ENCODE measurements at places on chromosomes 2 and 18.

GRCh38 chr2:151091583-151091982, 170.1 kb downstream of the RBM43 start:
- DNase-seq, result no peak

- no peak for DNase-seq
These were observed 22.8 kb upstream of the EXOC6B start for GRCh38 chr2:72848436-72849137.

- DNase-seq, result no peak
These were observed 3.0 kb downstream of the MSH6 start for GRCh38 chr2:47785986-47786385.

- no peak for DNase-seq
These were observed 21.8 kb downstream of the HSPD1 start for GRCh38 chr2:197477797-197478196.

Data from nephron progenitor cell (in vitro differentiated cells).